ENCODE measurements at places on chromosomes 3 and 15. TPM values are rescaled to one million over a fixed set of nuclear protein-coding genes. Genes with fewer than 3 reads are reported as not detected.
A peak's percentile ranks its signal among the peaks of the same experiment; 100 is the strongest.

- DNase-seq = no peak
Observed at GRCh38 chr3:9826815-9827573, 16.8 kb downstream of the RPUSD3 start.

GRCh38 chr3:187740421-187741399 lies 4.6 kb downstream of the BCL6 start:
- DNase-seq = peak; percentile 73

DNA sequence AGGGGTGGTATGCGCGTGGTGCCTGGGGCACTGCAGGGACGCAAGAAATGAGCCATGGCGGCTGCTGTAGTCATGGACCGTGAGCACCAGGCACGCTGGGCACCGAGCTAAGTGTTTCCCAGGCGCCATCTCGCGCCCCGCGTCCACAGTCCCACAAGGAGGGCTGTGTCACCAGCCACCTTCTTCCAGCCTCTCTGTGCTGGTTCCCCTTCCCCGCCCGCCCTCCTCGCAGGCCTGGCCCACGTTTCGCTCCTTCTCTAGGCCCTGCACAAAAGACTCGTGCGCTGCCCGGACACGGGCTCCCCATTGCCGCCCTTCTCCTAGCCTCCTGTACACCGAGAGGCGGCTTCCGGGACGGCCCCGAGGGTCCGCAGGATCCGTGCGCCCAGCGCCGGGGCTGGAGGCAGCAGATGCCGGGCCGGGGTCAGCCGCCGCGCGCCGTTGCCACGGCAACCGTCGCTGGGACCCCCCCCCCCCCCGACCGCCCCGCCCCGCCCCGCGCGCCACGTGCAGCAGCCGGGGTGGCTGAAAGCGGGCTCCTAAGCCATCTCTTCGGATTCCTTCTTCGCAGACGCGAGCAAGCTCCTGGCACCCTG lies 113.4 kb downstream of the SRGAP3 start:
- no peak for DNase-seq

DNA sequence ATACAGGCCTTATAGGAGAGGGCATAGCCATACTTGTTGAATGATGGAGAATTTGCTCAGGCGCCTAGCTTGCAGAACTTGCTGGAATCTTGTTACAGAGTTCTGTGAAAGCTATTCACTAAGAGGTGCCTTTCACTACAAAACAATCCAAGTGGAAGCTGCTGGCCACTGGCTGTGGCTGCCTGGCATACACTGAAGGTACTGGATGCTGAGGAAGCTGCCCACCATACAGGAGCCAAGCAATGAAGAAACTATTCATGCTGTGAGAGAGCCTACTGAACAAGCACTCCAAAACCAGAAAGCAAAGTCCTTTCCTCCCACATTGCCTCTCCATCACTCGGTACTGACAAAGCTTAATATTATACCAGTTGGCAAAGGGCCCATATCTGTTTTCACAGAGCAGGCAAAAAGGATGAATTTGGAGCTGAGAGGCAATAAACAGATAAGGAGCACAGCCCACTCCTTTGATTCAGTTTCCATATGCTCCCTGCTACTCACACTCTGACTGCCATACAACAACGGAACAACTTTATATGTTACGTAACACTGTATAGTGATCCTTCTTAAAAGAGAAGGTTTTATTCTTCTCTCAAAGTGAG lies 192.6 kb upstream of the ALCAM start:
- DNase-seq = no peak

DNA sequence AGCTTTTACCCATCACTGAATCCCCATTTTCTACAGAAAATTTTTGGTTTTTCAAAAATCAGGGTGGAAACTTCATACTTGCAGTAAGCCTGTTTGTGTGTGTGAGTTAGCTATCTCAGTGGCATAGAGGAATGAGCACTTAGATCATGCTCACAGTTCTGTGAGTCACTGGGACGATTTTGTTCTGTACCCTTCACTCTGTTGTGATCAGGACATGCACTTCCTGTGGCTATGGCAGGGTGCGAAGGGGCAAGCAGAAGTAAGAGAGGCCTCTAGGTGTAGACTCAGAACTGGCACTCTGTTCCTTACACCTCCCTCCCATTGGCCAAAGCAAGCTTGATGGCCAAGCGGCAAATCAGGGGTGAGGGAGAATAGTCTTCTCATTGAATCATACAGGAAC lies 11.6 kb downstream of the NIPA2 start:
- no peak for DNase-seq

GRCh38 chr15:42138968-42139386 lies 17.5 kb downstream of the PLA2G4F start:
- no peak for DNase-seq

- DNase-seq = peak; percentile 66
Observed at GRCh38 chr15:80152180-80152895, 461 bp upstream of the FAH start.

DNA sequence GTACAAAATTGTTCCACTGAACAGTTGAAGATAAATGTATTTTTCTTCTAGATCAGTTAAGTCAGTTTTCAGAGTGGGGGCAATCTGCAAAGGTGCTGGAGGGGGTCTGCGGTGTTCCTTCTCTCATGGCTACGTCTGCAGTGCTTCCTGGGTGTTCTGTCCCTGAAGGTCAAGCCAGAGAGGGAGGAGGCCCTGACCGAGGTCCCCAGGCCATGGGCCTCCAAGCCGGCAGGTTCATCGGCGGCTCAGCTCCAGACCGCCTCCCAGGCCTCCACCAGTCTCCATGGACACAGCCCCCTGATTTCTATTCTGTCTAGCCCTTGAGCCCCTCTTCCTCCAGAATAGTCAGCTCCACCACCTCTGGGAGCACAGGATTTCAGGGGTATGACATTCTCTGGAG lies 28.5 kb upstream of the TSEN2 start:
- DNase-seq = no peak

- DNase-seq = no peak
Observed at GRCh38 chr15:45523166-45523460, 558 bp upstream of the SLC30A4 start.

GRCh38 chr15:63544258-63545026 lies 40.0 kb downstream of the USP3 start:
- no peak for DNase-seq

DNA sequence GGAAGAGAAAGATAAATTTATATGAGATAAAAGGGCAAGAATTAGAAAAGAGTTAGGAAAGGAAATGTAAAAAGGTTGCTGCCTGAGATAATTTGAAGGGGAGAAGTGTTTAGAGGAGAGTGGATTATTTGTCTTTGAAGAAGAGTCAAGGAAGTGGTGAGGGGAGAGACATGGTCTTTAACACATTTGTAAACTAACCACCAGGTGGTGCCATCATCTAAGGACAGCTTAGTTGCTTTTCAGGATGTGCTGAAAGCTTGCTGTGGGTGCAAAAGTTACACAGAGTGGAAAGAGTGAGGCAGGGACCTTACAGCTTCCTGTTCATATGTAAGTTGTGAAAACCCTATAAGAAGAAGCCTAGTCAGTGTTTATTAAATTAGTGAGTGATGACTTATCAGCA lies 114.1 kb upstream of the DNAJC19 start:
- DNase-seq = no peak

- no peak for DNase-seq
Observed at GRCh38 chr15:60720493-60721256, 241.7 kb upstream of the ICE2 start.

- no peak for DNase-seq
Observed at GRCh38 chr3:196938124-196938523, 4.2 kb downstream of the NCBP2 start.

DNA sequence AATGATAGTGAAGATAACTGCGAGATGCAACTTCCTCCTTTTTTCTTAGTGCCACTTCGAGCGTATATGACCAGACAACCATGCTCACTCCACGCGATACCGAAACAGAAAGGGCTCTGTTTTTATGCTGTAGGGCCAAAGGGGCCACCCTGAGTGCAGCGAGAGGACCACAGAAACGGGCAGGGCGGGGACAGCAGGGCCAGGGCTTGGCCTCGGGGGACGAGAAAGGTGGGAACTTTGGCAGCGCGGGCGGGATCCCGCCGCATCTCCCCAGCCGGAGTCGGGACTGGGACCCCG lies 483 bp downstream of the VPS13C start:
- DNase-seq = no peak

GRCh38 chr15:56804938-56805337 lies 71.6 kb upstream of the ZNF280D start:
- no peak for DNase-seq

GRCh38 chr3:75951941-75952340 lies 166.6 kb upstream of the ZNF717 start:
- no peak for DNase-seq

- DNase-seq = no peak
Observed at GRCh38 chr15:56467616-56468015, 2.7 kb upstream of the MNS1 start.

- no peak for DNase-seq
Observed at GRCh38 chr15:80934761-80935221, 54.8 kb downstream of the MESD start.

GRCh38 chr3:29515451-29515850 lies 234.6 kb downstream of the RBMS3 start:
- no peak for DNase-seq

DNA sequence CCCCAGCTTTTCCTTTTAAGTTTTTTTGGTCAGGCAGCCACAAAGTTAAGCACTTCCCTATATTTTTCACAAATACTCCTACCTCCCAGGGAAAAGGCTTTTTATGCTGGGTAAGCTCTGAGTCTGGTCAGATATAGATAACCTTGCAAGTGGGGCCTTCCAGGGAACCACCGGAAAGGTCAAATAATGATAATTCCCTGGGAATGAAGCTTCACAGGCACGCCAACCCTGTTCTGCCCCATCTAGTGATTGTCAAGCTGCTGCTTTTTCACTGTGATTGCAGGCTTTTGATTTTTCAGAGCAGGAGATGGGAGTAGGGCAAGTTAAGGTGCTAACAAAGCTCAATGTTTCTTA lies 121.0 kb downstream of the ZNF609 start:
- DNase-seq = no peak

GRCh38 chr3:24433838-24434591 lies 60.6 kb downstream of the THRB start:
- no peak for DNase-seq

- no peak for DNase-seq
Observed at GRCh38 chr3:156463123-156463522, 91.8 kb downstream of the SSR3 start.

- DNase-seq = no peak
Observed at GRCh38 chr15:62047282-62047827, 12.9 kb downstream of the VPS13C start.

DNA sequence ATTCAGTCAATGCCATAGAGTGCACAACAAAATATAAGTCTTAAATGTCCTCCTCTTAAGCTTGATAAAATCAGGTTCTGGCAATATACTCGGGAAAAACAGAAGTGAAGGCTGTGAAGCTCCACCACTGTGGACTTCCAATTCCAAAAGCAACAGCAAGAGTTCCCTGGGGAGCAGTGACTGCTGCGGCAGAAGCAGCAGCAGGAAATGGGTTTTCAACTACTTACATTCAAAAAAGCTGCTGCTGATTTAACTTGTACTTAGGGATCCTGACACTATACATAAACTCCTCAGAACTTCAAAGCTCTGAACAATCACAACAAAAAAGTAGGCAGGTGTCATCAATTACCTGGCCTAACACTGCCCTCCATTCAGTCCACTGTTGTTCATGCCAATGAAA lies 4.7 kb downstream of the CEP152 start:
- DNase-seq = no peak

- no peak for DNase-seq
Observed at GRCh38 chr3:54631516-54632325, 296.1 kb downstream of the LRTM1 start.

GRCh38 chr3:18609187-18609586 lies 184.0 kb upstream of the SATB1 start:
- no peak for DNase-seq

DNA sequence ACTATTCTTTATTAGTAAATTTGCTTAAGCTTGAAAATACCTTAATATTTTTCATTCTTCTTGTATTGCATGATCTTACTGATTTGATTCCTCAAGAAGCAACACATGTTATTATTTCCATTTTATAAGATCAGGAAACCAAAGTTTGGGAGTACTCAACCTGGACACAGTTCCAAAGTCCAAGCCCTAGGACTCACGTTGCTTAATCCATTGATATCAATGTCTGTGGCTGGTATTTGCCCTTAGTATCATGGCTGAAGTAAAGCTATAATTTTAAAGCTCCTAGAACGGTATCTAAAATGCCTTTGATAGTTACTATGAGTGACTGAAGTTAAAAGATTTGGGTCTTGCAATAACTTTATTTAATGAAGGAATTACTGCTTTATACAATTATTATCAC lies 1045.3 kb downstream of the TUSC7 start:
- DNase-seq = no peak

DNA sequence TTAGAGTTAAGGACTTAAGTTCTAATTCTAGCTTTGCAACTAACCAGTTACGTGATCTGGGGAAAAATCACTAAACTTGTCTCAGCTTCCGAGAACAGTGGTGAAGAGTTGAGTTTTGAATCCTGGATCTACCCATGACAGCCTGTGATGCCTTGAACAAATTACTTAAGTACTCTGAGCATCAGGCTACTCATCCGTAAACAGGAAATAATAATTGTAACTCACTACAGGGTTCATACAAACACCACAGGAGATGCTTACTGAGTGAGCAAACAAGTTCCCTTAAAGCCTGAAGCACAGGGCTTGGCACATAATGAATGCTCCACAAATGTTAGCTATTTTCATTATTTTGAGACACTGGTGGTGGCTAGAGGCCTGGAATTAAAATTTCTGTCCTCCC lies 158.8 kb downstream of the ERC2 start:
- no peak for DNase-seq

GRCh38 chr3:107662124-107662507 lies 139.4 kb downstream of the BBX start:
- DNase-seq = peak; percentile 61

Gene UPK1B
- 11.7 TPM for total RNA-seq

Gene GHSR
- 0.17 TPM for total RNA-seq

Gene NLGN1
- total RNA-seq = 81.2 TPM

Gene CFAP92
- total RNA-seq = 1.1 TPM

Gene PEX5L
- 16.4 TPM for total RNA-seq

Gene CD276
- total RNA-seq = 35.7 TPM

Gene SLC28A1
- total RNA-seq = 0.20 TPM

Gene SLC9C1
- 0.50 TPM for total RNA-seq

Gene PLCD1
- total RNA-seq = 12.5 TPM

Gene HRG
- not detected for total RNA-seq

Gene PLA2G4E
- not detected for total RNA-seq

Gene HIGD2B
- not detected for total RNA-seq

Gene PTPRG
- total RNA-seq = 106 TPM

Gene GPR160
- total RNA-seq = 0.61 TPM

Gene NOX5
- total RNA-seq = 0.22 TPM

Gene P2RY1
- total RNA-seq = 43.1 TPM

Gene CHRFAM7A
- total RNA-seq = 3.2 TPM

Gene SPPL2A
- total RNA-seq = 111 TPM

Gene RGMA
- total RNA-seq = 31.5 TPM

Gene SLCO2A1
- 3.7 TPM for total RNA-seq

Data from spinal cord (tissue), 10 donors.